HS-5 (cell line): ENCODE measurements at places on chromosomes 13 and 19.

GRCh38 chr19:57830071-57830602 lies at the start of gene ZNF587B:
TSS of gene ZNF587B (plus strand) at chr19:57830299. CDS start at chr19:57830529, 230 bp downstream.
- no peak for DNase-seq

DNA sequence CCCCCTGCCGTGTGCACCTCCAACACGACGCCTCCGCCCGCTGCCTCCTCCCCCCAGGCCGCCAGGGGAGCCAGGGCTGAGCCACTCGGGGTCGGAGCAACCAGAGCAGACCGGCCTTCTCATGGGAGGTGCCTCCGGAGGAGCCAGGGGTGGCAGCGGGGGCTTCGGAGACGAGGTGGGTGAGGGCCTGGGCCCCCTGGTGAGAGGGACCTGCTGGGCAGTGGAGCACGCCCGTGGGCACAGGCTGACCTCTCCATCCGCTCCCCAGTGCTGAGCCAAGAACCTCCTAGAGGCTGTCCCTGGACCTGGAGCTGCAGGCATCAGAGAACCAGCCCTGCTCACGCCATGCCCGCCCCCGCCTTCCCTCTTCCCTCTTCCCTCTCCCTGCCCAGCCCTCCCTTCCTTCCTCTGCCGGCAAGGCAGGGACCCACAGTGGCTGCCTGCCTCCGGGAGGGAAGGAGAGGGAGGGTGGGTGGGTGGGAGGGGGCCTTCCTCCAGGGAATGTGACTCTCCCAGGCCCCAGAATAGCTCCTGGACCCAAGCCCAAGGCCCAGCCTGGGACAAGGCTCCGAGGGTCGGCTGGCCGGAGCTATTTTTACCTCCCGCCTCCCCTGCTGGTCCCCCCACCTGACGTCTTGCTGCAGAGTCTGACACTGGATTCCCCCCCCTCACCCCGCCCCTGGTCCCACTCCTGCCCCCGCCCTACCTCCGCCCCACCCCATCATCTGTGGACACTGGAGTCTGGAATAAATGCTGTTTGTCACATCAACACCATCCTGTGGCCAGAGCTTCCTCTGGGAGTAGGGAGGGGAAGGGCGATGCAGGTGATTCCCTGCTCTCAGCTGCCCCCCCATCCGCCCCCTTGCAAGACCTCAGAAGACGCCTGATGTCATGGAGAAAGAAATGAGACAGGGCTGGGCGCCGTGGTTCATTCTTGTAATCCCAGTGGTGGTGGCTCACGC lies 12.0 kb downstream of the BCAM start:
- no peak for DNase-seq

DNA sequence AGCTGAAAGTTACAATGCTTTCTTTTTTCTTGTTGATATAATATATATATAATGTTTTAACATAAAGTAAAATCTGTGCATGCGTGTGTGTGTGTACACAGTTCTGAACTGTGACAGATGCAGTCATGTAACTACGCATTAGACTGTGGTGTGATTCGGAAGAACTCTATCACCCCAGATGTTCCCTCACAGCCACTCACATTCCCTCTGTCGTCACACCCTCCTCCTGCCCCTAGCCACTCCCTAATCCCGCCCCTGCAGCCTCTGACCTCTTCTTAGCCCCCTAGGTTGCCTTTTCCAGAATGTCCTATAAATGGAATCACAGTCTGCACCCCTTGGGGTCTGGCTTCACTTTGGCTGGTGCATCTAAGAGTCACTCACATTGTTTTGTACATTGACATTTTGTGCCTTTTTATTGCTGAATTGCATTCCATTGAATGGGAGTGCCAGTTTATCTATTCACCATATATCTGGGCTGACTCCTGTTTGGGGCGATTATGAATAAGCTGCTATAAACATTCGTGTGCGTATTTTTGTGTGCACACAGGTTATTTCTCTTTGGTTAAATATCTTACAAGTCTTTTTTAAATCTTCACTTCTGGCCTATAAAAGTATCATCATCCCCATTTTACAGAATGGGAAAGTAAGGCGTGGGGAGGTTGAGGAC lies 20.4 kb downstream of the DHRS12 start:
- DNase-seq: no peak

GRCh38 chr13:97235549-97236231 lies 13.6 kb downstream of the MBNL2 start:
- no peak for DNase-seq

GRCh38 chr13:44648392-44649103 lies 72.4 kb upstream of the TSC22D1 start:
- DNase-seq: no peak

- no peak for DNase-seq
Measured at GRCh38 chr13:31207661-31208552, 8.1 kb downstream of the B3GLCT start.

- DNase-seq: no peak
Measured at GRCh38 chr13:98557937-98558792, 18.7 kb downstream of the STK24 start.

DNA sequence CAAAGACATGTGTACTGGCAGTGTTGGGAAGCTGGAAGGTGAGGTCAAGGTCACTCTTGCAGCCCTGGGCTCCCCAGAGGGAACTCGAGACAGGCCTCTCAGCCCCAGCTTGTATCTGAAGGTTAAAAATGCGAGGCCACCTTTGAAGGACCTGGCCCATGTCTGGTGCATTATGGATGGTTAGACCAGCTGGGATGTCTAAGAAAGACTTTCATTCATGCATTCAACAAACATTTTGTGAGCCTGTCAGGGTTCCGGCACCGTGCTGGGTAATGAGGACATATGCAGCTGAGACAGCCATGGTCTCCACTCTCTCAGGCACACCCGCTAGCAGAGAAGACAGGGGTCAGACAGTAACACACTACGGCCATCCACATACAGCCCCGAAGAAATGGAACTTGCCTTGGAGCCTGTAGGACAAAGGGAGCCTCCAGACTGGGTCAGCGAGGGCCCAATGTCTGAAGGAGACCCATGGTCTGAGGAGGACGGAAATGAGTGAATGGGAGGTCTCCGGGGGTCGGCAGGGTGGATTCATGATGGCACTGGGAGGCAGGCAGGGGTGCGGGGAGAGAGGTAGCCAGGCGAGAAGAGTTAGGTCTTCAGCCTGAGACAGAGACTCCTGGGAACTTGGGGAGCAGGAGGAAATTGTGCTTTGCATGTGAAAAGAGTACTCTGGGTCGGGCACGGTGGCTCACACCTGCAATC lies 19.0 kb downstream of the VSTM2B start:
- no peak for DNase-seq

GRCh38 chr13:106455777-106456176 lies 79.7 kb downstream of the EFNB2 start:
- DNase-seq: no peak

DNA sequence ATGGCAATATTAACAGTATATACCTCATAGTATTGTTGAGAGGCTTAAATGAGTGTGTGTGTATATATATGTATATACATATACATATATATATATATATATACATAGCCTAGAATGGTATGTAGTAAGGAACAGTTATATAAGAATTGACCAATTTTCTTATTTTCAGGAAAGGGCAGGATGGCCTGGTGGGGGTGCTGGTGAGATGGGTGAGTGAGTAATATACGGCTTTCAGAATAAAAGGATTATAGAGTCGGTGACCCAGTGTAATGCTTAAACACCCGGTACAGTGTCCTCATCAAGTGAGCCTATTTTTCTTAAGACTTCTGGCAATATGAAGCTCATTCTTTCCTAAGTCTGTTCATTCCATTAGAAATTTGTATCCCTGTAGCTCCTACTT lies 11.7 kb upstream of the FAM216B start:
- no peak for DNase-seq
